ENCODE measurements at places on chromosomes 5 and 9.
A peak's percentile ranks its signal among the peaks of the same experiment; 100 is the strongest.

DNA sequence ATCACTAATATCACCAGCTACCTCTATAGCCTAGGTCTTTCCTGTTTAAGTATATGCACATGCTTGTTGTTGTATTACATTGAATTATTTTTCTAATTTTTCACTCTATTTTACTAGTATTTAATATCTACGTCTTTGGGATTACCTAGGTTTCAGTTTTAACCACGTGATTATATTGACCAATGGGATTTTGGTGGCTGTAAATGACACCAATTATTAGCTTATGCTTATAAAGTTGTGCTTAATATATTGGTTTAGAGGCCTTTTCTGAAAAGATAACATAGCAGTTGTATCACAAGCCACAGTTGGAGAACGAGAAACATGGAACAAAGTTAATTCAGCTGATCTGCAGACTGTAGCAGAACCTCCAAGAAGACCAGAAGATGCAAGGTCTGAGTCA lies 104.8 kb upstream of the PRDM9 start:
- DNase-seq: no peak

DNA sequence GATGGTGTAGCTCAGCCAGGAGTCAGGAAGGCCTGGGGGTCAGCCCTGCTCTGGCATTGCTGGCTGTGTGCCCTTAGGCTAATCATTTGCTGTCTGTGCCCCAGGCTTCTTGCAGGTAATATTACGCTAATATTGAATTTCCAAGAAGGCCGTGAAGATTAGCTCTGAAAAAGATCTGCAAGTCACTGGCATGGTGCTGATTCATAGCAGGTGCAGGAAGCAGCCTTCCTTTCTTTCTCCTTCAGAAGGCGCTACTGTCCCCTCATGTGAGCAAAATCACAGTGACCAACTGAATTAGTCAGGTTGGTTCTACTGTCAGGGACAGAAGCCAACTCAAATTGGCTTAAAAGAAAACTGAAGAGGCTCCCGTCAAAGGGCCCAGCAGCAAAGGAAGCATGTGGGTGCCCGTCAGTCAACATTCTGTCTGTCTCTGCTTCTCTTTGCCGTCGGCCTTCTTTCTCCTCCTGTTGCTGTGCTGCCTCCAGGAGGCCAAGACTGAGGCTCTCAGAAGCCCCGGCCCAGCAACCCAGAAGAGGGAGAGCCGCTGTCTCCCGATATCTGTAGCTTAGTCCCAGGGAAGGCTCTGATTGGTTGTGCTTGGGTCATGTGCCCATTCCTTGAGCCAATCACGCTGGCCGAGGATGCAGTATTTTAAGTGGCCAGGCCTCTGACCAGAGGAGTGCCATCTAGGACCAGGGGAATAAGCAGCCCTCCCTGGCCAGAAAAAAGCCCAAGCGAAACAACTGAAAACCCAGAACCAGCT lies 67.8 kb upstream of the NEURL1B start:
- no peak for DNase-seq

- no peak for DNase-seq
These were observed 606.0 kb downstream of the CDH9 start for GRCh38 chr5:26432386-26432785.

DNA sequence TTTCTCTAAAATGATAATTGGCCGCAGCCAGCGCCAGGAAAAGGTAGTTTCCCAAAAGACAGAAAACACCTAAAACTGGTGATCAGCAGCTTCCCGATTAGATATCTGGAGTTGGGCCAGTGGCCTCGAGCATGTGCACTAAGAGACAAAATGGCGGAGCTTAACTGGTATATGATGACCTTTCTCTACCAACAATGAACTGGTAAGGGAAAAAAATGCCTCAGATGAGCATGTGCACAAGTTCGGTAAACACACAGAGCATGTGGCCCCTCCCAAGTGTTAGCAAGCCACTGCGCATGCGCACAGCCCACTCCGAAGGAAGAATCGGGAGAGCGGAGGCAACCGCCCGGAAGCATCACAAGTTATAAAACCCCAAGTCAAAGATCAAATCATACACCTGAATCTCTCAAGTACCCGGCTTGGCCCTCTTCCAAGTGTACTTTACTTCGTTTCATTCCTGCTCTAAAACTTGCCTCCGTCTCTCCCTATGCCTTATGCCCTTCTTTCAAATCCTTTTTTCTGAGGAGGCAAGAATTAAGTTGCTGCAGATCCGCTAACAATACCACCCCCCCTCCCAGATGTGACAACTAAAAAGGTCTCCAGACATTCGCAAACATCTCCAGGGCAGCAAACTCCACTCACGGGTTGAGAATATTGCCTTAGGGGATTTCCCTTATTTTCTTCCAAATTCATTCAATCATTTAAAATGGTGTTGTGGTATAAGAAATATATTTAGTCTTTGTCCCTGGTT lies 15.0 kb upstream of the PTBP3 start:
- DNase-seq: peak; percentile 41

- no peak for DNase-seq
These were observed 57.4 kb upstream of the ASS1 start for GRCh38 chr9:130387398-130387797.

DNA sequence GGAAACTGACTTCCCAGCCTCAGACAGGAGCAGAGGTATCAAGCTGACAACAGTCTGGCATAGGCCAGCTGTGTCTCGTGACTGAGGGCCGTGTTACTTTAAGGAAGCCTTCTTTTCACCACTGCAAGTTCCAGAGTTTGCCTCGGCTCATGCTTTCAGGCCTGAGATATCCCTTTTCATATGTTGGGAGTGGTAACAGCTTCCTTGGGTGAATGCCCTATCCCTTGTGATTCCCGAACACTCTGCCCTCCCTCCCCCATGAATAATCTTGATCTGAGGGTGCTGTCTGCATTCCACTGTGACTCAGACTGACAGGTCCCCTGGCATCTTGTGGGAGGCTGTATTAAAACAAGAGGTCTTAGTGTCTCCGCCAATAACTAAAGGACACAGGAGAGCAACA lies 49.7 kb upstream of the ARL15 start:
- DNase-seq: no peak

DNA sequence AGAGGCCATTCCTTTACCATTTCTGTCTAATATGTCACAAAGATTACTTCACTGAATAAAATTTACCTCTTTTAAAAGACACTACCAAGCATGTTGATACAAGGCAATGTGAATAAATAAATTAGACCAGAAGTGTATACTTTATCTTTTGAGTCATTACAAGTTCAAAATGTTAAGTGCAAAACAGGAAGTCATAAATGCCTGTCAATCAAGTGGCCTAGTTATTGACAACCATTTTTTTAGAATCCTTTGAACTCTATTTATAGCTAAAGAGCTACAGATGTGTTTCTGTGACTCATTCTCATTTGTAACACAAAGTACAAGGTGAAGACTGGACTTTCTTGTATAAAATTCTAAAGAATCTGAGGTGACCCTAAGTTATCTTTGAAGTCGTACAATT lies 602.7 kb upstream of the SEMA6A start:
- DNase-seq: no peak

- no peak for DNase-seq
These were observed 185.8 kb downstream of the CDK5RAP2 start for GRCh38 chr9:120394058-120394669.

DNA sequence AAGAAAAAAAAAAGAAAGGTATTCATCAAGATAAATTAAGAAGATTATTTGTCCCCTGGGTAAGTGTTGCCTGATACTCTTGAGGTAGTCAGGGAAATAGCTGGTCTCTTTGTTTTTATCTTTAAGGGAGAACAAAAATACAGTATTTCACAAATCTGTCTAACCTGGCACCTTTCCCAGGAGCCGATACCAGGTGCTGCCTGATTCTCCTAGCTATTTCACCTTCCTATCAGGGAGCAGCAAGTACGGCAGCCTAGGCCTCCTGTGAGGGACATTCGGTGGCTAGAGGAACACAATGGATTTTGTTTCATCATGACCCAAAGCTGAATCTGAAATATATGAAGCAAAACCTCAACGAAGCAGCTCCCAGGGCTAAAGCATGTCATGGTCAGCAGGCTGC lies 86.0 kb downstream of the TARS1 start:
- no peak for DNase-seq

DNA sequence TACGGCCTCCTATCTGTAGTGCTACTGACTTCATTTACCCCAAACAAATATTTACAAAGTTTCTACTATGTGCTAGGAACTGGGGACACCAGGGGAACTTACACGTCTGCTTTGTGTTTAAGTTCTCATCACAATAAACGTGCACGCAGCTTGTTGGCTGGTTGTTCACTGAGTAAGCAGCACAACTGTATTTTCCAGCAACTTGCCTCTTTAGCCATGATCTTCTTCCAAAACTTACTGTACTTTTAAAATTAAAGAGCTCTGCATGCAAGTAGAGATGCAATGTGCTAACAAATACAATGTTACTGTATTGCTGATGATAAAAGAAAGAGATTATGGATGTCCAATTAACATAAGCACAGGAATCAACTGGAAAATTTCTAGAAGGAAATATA lies 62.8 kb downstream of the RAPGEF1 start:
- DNase-seq: no peak

- DNase-seq: no peak
These were observed 98.4 kb upstream of the C9orf72 start for GRCh38 chr9:27671636-27672035.

DNA sequence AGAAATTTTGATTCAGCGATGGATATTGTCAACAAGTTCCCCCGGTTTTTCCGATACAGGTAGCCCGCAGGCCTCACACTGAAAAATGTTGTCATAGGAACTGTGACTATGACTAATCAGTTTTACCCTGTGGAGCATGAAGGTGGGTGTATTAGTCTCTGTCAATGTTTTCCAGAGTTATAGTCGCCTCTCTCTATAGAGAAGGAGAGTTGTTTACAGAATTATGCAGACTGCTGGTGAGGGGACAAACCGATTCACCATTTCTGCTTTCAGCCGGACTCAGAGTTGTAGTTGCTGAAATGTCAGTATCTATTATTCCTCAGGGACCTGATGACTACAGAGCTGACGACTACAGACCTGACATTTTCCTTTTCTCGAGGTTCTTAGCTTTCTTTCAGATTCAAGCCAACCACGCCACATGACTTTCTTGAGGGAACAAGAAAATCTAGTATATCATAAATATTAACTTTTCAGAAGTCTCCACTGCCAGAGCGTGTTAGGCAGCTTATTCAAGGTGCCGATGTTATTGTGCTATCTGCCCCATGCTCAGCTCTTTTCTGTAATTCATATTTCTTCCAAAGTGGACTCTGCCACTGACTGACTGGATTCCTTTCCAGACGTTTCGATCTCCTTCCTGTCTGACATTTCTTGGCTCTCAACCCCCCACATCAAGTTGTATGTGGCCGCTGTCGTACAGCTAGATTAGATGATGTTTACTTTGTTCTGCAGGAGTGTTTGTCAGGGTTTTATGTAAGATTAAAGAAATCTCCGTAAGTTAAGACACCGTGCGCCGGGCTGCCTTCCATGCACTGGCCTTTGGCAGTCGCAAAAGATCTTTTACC lies 178.1 kb downstream of the FGF1 start:
- no peak for DNase-seq

- DNase-seq: peak; percentile 75
These were observed at the start of gene RAPGEF1 for GRCh38 chr9:131739959-131740648. Gene RAPGEF1, minus strand, starts transcription at chr9:131740076. Its CDS starts 246 bp downstream, at chr9:131739830.

DNA sequence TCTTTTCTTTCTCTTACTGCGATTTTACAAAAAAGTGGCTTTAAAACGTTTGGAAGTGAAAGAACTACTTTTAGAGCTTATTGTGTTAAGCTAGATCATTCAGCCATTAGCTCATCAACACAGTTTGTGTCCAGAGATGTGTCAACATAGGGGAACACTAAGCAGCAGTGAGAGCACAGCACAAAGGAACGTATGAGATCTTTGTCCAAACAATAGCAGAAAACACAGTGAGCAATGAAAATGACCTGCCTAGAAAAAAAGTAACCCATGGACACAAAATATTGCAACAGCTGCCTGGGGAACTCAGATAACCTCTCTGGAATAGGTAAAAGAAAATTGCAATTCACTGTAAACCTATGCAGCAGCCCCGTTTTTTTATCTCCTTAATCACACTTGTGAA lies 372.5 kb downstream of the ARHGEF28 start:
- DNase-seq: no peak

GRCh38 chr9:134929193-134930158 lies 11.8 kb upstream of the FCN1 start:
- DNase-seq: no peak

DNA sequence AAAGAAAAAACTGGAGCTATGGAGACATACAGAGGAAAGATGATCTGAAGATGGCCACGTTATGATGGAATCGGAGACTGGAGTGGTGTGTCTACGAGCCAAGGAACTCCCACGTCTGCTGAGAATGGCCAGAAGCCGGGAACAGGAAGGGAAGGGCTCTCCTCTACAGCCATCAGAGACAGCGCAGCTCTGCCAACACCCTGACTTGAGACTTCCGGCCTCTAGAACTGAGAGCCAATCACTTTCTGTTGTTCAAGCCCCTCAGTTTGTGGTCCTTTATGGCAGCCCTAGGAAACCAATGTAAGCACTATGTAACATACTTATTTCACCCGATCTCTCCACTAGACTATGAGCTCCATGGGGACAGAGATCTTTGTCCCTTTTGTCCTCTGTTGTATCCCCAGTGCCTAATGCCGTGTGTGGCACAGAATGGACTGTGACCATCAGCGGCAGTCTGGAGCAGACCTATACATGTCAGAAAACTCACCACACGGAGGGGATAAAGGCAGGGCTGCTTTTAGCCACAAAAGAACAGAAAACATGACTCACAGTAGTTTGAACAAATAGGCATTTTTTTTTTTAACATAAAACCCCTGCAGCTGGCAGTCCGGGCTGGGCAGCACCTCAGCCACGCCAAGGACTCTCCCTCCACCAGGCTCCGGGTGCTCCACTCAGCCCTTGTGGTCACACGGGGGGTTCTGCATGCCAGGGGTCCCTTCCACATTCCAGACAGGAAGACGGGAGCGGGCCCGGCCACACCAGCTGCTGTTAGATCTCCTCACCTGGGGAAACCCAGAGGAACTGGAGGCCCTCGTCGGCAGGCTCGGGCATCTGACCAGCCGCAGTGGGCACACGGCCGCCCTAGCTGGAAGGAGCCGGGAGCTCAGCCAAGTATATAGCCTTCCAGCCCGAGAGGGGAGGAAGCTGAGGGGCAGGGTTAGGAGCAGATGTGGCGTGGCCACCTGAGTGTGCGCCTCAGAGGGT lies 16.1 kb upstream of the MXD3 start:
- DNase-seq: no peak

DNA sequence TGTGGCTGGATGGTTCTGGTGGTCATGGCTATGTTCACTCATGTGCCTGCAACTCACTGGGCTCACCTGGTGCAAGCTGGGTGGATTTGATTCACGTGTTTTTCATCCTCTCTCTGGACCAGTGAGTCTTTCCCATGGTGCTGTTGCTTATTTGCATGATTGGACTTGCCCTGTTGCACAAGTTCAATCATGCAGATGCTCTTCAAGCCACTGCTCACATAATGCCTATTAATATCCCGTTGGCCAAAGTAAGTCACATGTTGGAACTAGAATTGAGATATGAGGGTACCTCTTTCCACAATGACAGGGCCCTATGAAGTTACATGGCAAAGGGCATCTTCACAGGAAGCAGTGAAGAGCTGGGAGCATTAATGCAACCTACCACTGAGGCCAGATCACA lies 26.5 kb upstream of the MROH2B start:
- DNase-seq: no peak

DNA sequence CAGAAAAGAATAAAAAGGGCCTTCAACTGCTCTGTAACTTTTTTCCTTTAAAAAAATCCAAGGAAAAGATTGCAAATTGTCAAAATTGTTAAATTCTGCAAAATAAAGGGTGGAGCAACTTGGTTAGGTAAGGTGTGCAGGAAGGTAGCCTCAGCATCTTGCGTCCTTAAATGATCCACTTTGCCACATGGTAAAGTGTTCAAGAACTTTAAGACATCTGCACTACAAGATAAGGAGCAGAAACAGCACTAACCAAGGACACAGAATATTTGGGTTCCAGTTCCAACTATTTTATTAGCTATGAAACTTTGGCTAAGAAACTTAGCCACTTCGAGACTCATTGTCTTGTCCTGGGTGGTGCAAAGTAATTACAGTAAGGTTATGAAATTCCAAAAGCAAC lies 53.7 kb downstream of the ANKRD55 start:
- no peak for DNase-seq
